ENCODE measurements at places on chromosomes 1 and 21. TPM values are rescaled to one million over a fixed set of nuclear protein-coding genes. Genes with fewer than 3 reads are reported as not detected.

The RIMKLA gene
- total RNA-seq: not detected

The ETS2 gene
- 58.4 TPM for total RNA-seq

The SORT1 gene
- total RNA-seq: 9.4 TPM

The ADAR gene
- 102 TPM for total RNA-seq

The NHLH1 gene
- total RNA-seq: 0.13 TPM

The CFHR5 gene
- total RNA-seq: not detected

The CORT gene
- total RNA-seq: 0.13 TPM

The DNALI1 gene
- total RNA-seq: 0.34 TPM

The SEC16B gene
- 1.1 TPM for total RNA-seq

The GNAT2 gene
- total RNA-seq: 0.34 TPM

The ADGRL2 gene
- 57.7 TPM for total RNA-seq

Measured in mammary microvascular endothelial cell (primary cell).